ENCODE measurements at places on chromosomes 3 and 15. TPM values are rescaled to one million over a fixed set of nuclear protein-coding genes. Genes with fewer than 3 reads are reported as not detected.

CTXND1 gene
- not detected for total RNA-seq

AMT gene
- 1.2 TPM for total RNA-seq

MST1 gene
- total RNA-seq = 1.7 TPM

CELSR3 gene
- total RNA-seq = 0.47 TPM

CYP11A1 gene
- total RNA-seq = not detected

SEMA3G gene
- total RNA-seq = 27.2 TPM

RPUSD3 gene
- total RNA-seq = 20.5 TPM

CHRM5 gene
- under 0.01 TPM for total RNA-seq

SLC28A2 gene
- total RNA-seq = not detected

TMEM108 gene
- total RNA-seq = 0.38 TPM

MYO5A gene
- 66.7 TPM for total RNA-seq

CCR8 gene
- not detected for total RNA-seq

COL8A1 gene
- total RNA-seq = 686 TPM

ANKRD34C gene
- total RNA-seq = not detected

ACP3 gene
- total RNA-seq = not detected

DUSP7 gene
- total RNA-seq = 8.4 TPM

All from endothelial cell of coronary artery (primary cell).